ENCODE measurements at places on chromosomes 7 and 10.

- no peak for DNase-seq
Measured at GRCh38 chr7:112056409-112056808, 149.8 kb downstream of the DOCK4 start.

GRCh38 chr10:11462071-11462470 lies 149.4 kb downstream of the USP6NL start:
- no peak for DNase-seq

DNA sequence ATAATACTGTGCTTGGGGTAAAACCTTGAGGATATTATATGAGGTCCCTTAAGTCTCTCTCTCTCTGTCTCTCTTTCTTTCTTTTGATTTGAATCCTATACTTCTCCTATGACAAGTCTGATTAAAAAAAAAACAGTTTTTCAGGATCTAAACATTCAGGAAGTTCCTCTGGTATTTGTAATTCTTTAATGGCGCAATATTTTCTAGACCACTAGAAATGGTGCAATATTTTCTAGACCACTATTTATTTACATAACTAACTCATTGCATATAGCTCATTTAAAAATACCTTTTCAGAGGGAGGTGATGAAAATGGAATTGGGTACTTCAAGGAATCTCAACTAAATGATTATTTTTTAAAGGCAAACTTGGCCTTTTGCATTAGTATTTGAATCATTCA lies 1235.3 kb downstream of the GATA3 start:
- DNase-seq, result no peak

- no peak for DNase-seq
Measured at GRCh38 chr10:88853155-88853881, 1.7 kb upstream of the ANKRD22 start.

GRCh38 chr10:84406561-84406960 lies 78.2 kb downstream of the CCSER2 start:
- DNase-seq, result no peak

DNA sequence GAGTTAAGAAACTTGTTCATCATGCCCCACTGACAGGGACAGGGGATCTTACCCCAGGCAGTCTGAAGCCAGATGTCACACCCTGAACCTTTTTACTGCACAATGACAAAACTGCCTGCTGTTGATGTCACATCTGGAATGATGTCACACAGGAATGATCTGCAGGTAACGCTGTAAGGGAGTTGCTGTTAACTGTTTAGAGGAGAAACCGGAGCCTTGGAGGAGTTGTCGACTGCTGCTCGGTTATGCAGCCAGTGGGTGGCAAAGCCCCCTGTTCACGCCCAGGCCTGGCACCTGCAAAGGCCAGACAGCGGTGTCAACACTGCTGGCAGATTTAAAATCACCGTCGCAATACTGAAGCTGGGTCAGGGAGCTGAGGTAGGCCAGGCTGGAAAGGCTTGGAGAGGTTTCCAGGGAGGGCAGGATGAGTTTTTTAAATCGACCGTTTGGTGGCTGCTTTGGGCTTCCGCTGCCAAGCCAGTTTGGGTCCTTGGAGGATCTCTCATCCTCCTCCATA lies 10.0 kb upstream of the SLIT1 start:
- no peak for DNase-seq

DNA sequence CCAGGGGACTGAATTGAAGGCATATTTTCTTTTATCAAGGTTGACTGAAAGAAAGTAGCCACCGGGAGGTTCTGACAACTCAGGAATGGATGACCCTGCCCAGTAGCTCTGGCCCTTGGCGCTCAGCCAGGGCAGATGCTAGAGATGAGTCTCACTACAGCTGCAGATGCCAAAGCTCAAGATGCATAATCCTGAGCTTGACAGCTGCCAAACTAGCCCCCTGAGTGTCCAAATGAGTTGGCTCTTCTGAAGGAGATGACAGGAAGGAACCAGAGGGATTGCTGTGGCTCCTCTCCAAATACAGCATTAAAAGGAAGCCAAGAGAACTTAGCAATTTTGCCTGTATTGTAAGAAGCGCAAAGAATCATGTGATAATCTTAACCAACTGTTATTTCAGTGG lies 78.4 kb downstream of the NXPH1 start:
- DNase-seq, result no peak

GRCh38 chr10:119680050-119680449 lies 28.9 kb downstream of the BAG3 start:
- no peak for DNase-seq

DNA sequence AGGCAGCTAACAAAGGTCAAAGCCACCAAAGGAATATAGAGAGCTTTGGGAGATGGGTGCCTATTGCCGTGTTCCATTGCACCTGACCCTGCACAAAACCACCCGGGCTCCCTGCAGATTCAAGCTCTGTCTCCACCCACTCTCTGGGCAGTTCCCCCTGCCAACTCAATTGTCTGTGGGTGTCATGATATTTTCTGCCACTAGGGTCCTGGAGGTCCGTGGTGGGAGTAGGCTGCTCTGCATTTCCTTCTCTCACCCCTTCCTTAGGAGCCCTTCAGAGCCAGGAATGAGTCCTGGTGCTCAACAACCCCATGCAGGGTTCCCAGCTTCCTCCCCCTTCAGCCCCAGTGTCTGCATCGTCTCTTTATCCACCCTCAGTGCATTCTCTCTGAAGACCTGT lies 34.1 kb downstream of the PNLIPRP2 start:
- no peak for DNase-seq

DNA sequence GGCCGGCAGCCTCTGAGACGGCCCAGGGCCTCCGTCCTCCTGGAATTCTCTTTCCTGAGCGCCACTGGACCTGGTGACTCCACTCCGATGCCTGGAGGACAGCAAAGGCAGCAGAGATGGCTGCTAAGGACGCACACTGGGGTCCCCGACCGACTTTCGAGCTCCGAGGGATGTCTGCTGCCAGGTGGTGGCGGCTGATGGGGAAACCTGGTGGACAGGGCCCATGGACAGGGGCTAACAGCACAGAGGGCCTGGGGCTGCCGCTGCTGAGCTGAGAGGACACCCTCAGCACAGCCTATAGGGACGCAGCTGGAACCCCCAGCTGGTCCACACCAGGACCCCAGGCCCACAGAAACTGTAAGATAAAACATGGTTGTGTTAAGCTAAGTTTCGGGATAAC lies 366.3 kb downstream of the DNAJB6 start:
- DNase-seq, result no peak

GRCh38 chr7:26534649-26535482 lies 243.2 kb downstream of the SNX10 start:
- DNase-seq, result no peak

- DNase-seq, result peak; percentile 86
Measured at GRCh38 chr7:100563809-100564400, 9.8 kb downstream of the SAP25 start.

- DNase-seq, result peak; percentile 21
Measured at GRCh38 chr7:37657816-37658215, 25.8 kb upstream of the GPR141 start.

- no peak for DNase-seq
Measured at GRCh38 chr10:5491477-5491876, 7.9 kb downstream of the CALML5 start.

DNA sequence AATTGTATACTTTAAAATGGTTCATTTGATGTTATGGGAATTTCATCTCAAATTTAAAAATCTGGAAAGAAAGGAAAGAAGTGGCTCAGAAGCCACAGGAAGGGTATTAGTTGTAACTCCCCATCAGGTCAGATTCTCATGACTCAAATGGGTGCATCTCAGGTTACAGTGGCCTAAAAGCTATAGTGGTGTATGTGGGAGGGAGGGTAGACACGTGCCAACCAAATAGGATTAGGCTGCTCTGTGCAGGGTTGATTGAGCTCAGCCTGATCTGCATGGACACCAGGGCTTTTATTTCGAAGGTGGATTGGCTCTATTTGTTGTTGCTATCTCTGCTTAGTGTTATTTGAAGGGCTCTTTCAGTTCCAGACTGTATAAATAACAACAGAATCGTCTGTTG lies 121.5 kb upstream of the PRR15 start:
- DNase-seq, result no peak

GRCh38 chr10:113411456-113411855 lies 141.4 kb upstream of the HABP2 start:
- no peak for DNase-seq

DNA sequence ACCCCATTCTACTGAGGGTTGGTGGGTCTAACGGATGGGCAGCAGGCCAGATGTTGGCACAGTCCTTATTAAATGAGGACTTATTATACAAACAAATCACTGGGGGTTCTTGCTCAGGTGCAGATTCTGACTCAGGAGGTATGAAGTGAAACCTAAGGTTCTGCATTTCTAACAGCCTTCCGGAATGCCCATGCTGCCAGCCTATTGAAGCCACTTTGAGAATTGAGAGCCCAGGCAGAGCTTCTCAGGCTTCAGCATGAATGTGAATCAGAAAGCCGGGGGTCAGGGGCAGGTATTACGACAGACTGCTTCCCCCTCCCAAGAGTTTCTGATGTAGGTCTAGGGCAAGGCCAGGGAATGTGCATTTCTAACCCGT lies 34.1 kb upstream of the NPFFR1 start:
- DNase-seq, result no peak

- no peak for DNase-seq
Measured at GRCh38 chr7:48636391-48637015, 287.8 kb upstream of the CDC14C start.

GRCh38 chr10:60985951-60986350 lies 42.0 kb upstream of the RHOBTB1 start:
- DNase-seq, result no peak

- peak; percentile 59 for DNase-seq
Measured at GRCh38 chr7:132394283-132395198, 181.7 kb downstream of the PLXNA4 start.

All from CD4-positive, alpha-beta T cell treated with Interleukin-10 for 1 hour (primary cell).